Activated CD4-positive, CD25-positive, alpha-beta regulatory T cell (primary cell): ENCODE measurements at places on chromosomes 12 and 14.

- no peak for DNase-seq
These were observed 151.7 kb downstream of the MON2 start for GRCh38 chr12:62618319-62618718.

GRCh38 chr14:76755610-76756370 is 5.5 kb upstream of the VASH1 start:
- DNase-seq, result no peak

DNA sequence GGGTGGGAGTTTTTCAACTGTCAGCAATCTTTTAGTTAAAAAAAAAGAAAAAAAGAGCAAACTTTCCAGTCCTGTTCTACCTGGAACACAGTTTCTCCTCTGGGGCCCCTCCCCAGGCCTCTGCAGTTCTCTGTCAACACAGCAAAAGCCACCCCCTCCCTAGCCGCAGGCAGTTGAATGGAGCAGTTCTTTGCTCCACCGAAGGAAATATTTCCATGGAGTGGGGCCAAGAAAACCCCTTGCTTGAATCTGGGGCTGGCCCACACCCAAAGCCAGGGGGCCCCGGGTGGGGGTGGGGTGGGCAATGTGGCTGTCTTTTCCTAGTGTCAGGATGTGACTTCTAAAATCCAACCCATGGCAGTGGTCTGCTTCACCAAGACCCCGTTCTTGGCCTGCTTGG is 5.0 kb upstream of the MEG3 start:
- no peak for DNase-seq

DNA sequence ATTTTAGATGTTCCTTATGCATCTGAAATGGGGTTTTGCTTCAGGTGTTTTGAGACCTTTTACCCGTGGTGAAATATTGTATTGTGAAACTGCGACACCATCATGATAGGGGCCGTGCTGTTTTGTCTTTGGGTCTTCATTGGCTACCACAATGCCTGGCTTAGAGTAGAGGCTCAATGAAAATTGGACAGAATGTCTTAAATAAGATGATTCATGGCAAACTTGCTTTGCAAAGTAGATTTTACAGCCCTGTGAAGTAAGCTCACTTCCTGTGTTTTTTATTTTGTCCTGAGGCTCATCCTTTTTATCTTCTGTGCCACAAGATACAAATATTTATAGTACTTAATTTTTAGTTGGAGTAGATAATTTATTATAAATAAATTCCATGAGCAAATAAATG is 111.3 kb upstream of the FRMD6 start:
- no peak for DNase-seq

GRCh38 chr12:95972832-95973456 is 23.2 kb downstream of the HAL start:
- DNase-seq, result no peak

DNA sequence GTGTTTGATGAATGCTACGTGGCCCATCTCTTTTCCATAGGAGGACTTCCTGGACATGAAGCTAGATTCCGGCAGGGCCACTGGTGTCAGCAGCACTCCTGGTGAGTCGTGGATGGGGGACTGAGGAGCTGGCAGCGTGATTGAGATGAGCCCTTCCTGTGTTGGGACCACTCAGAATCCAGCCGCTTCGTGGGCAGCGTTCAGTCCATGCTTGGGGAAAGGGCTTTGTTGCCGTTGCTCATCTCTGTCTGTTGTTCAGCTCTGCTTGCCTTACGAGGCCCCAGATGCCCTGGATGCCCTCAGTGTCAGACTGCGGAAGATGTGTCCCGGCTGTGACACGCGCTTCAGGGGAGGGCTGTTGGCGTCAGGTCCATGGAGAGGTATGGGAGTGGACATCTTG is 127.1 kb upstream of the RTL1 start:
- DNase-seq, result no peak

DNA sequence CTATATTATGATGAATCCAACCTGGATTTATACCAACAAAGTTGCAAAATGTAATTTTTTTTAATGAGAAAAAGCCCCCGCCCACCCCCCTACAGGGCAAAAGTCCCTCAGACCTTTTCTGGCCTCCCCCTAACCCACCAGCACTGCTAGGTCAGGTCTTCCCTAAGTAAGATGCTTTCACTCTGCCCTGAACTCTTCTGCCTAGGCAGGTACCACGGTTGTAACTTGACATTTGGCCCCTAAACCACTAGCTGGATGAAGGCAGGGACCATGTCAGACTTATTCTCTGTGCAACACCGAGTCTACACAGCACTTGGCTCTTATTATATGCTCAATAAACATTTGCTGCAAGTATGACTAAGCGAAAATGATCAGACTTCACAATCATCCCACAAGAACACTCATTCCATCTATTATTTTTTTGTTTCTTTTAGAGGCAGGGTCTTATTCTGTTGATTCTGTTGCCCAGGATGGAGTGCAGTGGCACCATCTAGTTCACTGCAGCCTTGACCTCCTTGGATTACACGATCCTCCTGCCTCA is 63.2 kb downstream of the SPRING1 start:
- no peak for DNase-seq

DNA sequence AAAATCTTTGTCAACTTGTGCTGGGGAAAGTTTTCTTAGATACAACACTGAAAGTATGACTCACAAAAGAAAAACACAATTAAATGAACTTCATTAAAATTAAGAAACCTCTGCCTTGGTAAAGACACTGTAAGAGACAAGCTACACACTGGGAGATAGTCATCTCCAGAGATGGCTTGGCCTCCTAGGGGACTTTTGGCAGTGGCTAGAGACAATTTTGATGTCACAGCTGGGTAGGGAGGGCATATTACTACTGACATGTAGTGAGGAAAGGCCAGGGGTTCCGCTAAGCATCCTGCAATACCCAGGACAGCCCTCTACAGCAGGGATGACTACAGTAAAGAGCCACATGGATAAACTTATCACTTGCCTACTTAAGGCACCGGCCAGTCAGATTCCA is 8.7 kb upstream of the RNASE4 start:
- DNase-seq, result no peak

- DNase-seq, result no peak
These were observed 68.3 kb downstream of the SCARB1 start for GRCh38 chr12:124795081-124795948.

- no peak for DNase-seq
These were observed 217.6 kb downstream of the PRKD1 start for GRCh38 chr14:29710015-29710414.

- DNase-seq, result no peak
These were observed 508 bp upstream of the KCNH5 start for GRCh38 chr14:63045612-63046320.

DNA sequence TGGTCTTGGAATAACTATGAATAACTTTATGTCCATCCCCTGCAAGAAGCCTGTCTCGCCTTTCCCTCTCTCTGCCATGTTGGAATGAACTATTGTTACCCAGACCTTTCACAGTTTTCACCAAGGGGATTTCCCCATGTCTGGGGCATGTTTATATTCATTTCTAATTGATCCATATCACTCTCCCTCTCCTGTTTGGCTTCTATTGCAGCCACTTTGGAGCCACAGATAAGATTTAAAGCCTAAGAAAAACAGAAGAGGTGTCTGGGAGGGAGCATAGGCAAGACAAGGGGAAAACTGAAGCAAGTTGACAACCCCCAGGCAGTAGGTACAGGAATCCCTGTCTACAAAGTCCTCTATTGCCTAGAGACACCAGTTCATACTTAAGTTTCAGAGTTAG is 41.0 kb upstream of the FOXJ2 start:
- no peak for DNase-seq

DNA sequence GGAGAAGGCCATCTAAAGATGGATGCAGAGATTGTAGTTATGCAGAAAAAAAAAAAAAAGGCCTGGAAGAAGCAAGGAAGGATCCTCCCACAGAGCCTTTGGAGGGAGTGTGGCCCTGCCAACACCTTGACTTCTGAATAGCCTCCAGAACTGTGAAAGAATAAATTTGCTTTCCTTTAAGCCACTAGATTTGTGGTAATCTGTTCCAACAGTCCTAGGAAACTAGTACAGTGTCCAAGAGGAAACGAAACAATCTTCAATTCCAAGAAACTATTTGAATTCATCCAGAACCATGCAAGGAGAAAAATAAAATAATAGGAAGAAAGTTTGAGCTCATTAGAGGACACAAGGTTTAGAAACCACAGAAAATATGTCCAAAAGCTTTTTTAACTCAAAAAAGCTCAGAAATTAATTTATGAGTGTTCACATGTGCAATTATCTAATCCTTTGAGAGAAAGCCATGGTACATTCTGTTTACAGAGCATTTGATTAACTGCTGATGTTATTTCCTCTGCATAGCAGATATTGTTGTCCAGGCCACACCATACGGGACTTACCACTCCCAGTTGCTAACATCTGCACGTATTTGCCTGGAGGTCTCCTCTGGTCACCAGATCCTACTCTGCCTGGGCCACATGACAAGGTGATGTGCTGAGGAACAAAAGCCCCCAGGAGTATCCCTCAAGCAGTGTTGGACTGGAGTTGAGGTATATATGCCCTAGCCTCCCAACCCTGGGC is 30.0 kb upstream of the STAB2 start:
- DNase-seq, result no peak

DNA sequence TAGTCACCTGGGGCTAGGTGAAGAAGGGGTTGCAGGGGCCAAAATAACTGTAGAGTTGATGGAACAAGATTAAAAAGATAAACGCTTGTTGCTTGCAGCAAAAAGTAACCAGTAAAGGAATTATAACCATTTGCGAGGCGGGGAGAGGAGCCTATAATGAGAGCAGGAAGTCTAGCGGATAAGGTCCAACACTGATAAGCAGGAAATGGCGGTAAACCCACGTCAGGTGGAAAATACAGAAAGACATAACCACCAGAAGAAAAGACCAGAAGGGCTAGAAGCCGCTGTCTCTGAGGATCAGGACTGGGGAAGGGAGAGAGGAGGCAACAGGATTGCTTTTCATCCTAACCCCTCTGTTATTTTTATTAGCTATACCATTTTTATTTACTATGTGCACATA is 303.3 kb downstream of the DPF3 start:
- DNase-seq, result no peak

GRCh38 chr12:121090586-121091514 is 41.8 kb upstream of the P2RX7 start:
- DNase-seq, result no peak

DNA sequence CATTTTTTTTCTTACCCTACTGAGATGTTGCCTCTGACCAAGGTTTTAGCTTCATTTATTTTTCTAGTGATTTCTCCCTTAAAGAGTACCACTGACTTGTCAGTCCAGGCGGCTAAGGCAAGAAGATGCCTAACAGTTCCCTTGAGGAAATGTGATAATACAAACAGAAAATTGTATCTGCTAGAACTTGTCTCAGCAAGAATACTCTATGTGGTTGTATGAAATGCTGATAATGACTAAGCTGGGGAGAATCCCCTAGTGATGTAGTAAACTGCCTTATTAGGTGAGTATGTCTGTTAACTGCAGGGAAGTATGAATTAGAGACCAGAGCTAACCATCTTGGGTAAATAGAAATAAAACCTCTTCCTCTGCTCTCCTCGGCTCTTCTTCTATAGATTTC is 6.7 kb downstream of the C12orf54 start:
- DNase-seq, result no peak

DNA sequence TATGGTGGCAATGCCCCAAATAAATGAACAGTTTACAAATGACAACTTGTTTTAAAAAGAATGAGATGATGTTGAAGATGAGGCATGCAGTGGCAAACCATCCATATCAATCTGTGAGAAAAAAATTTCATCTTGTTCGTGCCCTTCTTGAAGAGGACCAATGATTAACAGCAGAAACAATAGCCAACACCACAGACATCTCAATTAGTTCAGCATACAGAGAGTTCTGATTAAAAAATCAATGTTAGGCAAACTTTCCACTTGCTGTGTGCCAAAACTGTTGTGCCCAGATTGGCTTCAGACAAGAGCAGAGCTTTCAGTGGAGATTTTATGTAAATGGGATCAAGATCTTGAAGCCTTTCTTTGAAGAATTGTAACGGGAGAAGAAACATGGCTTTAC is 329.9 kb downstream of the BMP4 start:
- no peak for DNase-seq

DNA sequence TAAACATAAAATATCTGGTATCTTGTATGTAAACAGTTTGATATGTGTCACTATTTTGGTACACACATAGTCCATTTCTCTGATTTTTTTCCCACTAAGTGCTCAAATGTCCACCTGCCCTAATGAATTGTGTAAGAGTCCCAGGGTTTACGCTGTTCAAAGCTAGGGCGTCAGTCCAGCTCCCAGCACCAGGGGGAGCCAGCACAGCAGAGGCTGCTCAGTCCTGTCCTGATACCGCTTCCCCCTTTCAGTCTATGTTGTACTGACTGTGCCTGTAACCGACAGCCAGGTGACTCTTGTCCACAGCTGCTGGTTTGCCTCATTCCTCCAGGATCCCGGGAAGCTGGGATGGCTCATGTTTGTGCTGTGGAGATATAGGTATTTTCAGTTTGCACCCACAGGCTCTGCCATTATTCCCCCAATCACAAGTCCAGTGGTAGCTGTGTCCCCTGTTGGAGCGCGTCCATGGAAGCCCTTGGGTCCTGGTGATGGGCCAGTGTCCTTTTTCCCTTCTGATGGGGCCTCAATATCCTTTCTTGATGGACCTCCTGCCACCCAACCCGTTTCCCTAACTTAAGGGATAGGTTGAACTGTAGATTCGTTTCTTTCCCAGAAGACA is 242.0 kb downstream of the NEDD1 start:
- DNase-seq, result peak; percentile 1

DNA sequence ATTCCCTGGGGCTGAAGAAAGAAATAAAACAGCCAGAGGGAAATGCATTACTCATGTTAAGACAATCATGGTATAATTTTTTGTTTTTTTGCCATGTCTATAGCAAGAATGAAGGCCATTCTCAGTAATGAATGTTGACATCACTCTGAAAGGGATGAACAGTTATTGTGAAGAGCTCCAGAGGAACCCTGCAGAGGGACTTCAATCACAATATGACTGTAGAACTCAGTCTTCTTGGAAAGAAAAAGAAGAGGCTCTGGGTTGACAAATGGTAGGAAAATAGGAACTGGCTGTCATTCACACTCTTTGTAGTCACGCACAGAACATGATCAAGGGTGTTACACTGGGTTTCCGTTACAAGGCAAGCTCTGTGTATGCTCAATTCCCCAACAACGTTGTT is 73.8 kb upstream of the DACT1 start:
- DNase-seq, result no peak

DNA sequence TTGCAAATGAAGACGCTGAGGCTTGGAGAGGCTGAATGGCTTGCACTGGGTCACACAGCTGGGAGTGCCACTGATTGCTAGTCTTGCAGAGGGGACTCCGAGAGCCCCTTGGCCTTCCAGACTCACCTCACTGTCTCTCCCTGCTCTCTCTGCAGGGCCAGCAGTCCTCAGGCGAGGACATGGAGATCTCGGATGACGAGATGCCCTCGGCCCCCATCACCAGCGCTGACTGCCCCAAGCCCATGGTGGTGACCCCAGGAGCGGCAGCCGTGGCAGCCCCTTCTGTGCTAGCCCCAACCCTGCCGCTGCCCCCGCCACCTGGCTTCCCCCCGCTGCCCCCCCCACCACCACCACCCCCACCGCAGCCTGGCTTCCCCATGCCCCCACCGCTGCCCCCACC is 10.1 kb downstream of the SETD1B start:
- DNase-seq, result no peak

GRCh38 chr12:89041078-89041477 is 311.2 kb downstream of the DUSP6 start:
- no peak for DNase-seq
